ENCODE measurements at places on chromosomes 4 and X.

GRCh38 chr4:175447016-175447415 is 365.0 kb downstream of the GPM6A start:
- DNase-seq = no peak

GRCh38 chrX:9279234-9279544 is 185.7 kb upstream of the TBL1X start:
- DNase-seq = no peak

DNA sequence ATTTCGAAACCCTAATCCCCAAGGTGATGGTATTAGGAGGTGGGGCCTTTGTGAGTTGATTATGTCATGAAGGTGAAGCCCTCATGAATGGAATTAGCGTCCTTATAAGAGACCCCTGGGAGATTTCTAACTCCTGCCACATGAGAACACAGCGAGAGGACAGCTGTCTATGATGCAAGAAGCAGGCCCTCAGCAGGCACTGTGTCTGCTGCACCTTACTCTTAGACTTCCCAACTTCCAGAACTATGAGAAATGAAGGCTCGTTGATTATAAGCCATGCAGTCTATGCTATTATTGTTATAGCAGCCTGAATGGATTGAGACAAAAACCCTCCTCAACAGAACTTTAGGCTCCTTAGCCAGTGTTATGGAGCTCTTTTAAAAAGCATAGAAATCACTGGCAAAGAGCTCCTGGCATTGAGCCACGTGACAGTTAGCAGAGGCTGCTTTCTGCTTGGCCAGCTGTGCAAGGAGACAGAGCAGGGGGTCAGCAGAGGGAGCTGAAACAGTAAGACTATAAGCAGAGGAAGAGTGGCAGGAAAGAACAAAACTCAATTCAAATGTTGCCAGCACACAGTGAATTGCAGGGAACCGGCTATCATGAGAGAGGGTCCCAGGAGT is 219.2 kb upstream of the FAT1 start:
- DNase-seq = no peak

DNA sequence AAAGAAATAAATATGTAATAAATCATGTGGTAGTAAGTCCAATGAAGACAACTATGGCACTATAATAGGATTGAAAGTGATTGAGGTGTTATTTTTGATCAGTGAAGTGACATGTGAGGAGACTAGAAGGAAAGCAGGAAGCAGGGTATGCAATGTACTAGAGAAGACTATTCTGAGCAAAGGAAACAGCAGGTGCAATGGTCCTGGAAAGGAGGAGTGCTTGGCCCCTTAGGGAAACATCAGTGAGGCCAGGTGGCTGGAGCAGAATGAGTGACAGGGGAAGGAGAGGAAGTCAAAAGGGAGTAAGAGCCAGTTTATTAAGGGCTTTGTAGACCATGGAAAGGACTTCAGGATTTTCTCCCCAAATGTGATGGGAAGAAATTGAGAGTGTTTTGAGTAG is 207.6 kb upstream of the HCCS start:
- no peak for DNase-seq

- no peak for DNase-seq
Observed at GRCh38 chr4:30832639-30833038, 112.5 kb downstream of the PCDH7 start.

DNA sequence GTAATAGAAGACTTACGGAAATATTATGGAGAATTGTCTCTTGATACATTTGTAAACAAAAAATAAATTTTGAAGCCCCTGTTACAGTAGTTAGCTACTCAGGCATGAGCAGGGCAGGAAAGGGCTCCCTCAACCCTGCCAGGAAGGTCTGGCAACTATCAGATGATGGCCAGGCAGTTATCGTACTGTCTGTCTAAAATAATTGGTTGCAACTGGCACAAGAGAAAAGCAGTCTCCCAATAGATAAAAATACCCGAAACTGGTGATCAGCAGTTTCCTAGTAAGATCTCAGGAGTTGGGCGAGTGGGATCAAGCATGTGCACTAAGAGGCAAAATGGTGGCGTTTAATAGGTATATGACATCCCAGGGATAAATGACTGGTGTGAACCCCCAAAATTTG is 1336.3 kb downstream of the C4orf33 start:
- no peak for DNase-seq

DNA sequence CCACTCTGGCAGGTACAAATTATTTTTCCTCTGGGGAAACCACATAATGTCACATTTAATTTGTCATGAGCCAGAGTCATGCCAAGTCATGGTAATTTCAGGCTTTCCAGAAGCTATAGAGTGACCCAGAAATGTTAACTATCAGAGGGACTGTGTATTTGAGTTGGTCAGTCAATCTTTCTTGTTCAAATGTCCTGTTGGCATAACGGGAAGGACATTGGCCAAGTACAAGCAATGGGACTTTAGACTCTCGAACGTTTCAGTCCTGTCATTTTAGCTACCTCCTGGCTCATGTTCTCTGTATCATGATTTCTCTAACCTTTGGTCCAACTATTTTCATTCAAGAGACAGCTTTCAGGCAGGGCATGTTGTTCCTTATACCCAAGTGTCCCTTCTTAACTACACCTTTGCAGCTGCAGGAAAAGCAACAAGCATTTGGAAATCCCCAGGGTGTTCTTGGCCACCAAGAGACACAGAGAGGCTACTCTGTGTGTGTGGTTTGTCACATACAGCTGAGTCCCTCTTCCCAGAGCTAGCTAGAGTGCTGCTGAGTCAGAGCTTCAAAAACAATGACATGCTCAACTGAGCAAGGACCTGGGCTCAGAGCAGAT is 142.6 kb downstream of the EGF start:
- DNase-seq = no peak

DNA sequence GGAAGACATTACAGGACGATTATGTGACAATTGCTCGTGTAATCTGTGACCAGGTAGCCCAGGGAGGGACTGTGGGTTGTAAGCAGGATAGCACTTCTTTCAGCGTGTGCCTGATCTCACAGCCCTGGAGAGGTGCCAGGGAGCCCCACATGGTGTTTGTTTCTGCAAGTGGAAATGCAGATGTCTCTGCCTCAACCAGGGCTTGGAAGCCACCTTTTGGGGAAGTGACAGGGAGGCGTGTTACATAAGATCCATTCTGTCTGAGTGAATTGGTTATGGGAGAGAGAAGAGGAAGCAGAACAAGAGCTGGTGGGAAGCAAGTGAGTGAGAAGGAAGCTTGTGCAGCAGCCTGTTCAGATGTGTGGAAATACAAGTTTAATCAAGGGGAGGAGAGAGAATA is 104.5 kb upstream of the GATB start:
- DNase-seq = no peak

GRCh38 chr4:96786306-96786705 is 946.4 kb downstream of the PDHA2 start:
- DNase-seq = no peak

DNA sequence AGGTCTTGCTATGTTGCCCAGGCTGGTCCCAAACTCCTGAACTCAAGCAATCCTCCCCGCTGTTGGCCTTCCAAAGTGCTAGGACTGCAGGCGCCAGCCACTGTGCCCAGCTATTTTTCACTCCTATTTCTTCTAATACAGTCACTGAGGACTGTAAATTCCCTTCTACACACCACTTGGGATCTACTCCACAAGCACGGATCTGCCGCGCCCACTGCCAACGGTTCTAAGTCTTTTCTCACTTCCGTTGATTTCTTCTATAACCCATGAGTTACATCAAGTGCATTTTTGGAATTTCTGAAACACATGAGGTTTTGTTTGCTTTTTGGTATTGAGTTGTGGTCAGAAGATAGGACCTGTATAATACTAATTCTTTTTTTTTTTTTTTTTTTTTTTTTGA is 48.6 kb downstream of the FAM53A start:
- DNase-seq = no peak

DNA sequence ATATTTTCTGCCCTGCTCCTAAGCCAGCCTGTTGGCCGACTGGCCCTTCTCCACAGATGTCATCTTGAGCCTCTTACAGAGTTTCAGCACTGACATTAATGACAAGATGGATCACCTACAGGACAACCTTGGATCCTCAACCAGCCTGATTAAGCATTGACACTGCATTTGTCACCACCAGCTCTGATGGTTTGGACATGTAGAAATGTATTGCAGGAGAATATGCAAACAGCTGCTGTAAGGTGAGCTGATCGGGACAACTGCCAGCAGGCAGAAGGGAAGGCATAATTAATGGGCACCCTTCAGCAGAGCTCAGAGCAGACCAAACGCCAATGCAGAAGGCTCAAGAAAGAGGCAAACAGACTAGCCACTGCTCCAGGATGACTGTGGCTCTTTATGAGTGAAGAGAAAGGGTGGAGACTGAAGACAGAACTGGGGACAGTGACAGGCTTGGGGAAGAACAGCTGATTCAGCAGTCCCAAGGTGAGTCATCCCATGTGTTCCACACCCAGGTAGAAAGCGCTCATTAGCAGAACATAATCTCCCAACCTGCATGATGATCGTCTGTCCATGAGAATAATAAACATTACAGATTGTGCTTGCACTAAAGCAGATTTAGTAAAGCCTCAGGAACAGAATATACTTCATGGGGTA is 6.7 kb downstream of the CORIN start:
- DNase-seq = no peak

GRCh38 chrX:16587836-16588235 is 62.1 kb upstream of the S100G start:
- no peak for DNase-seq

GRCh38 chr4:7813674-7814073 is 126.0 kb downstream of the AFAP1 start:
- no peak for DNase-seq

DNA sequence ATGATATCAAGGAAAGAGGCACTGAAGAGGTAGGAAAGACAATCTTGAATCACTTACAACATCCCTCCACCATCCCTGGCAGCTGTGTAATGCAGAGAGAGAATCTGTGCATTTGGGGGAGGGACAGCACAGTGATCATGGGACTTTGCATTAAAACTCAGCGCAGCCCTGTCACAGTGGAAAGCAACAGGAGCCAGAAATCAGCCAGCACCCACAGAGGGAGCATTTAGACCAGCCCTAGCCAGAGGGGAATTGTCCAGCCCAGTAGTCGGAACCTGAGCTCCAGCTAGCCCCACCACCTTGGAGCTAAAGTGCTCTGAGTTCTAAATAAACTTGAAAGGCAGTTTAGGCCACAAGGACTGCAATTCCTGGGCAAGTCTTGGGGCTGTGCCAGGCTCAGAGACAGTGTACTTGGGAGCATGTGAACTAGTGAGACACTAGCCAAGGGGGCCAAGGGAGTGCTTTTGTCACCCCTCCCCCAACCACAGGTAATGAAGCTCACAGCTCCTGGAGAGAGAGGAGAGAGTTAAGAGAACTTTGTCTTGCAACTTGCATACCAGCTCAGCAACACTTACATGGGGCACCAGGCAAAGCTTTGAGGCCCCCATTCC is 83.9 kb upstream of the FAM241A start:
- no peak for DNase-seq

DNA sequence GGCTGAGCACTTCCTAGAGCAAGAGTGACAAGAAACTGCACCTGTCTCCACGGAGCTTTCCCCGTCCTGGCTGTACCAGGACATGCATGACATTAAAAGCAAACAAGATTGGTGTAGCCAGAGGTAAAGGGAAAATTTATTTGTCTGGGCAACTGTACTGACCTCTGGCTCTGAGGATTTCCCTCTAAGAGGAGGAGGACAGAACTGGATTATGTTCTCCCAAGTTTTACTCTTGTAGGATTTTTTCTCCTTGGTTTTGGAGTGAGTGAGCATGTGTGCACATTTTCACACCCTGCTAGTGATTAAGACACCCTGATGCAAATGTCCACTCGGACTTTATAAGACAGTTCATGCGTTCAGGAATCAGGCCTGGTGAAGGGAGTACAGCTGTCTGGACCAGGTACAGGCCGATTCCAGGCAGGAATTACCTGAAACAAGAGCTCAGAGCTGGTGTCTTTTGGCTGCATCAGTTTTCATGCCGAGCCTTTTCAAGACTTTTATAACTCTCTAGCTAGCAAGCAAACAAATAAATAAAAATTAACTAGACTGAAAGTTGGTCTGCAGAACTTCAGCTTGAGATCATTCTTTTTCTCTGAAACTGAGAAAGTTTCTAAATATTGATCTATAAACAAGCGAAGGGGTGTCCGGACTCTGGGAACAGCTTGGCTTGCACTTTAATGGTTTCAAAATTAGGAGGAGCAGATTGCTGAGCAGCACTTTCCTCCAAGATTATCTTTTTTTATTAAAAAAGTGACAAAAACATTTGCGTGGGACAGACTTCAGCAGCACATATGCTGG is 51.3 kb upstream of the SPRY1 start:
- no peak for DNase-seq

- peak; percentile 13 for DNase-seq
Observed at GRCh38 chrX:22748093-22748999, 251.4 kb upstream of the DDX53 start.

- no peak for DNase-seq
Observed at GRCh38 chrX:45699158-45699557, 498.5 kb upstream of the DIPK2B start.

- DNase-seq = no peak
Observed at GRCh38 chr4:39712819-39713607, 15.1 kb downstream of the UBE2K start.

DNA sequence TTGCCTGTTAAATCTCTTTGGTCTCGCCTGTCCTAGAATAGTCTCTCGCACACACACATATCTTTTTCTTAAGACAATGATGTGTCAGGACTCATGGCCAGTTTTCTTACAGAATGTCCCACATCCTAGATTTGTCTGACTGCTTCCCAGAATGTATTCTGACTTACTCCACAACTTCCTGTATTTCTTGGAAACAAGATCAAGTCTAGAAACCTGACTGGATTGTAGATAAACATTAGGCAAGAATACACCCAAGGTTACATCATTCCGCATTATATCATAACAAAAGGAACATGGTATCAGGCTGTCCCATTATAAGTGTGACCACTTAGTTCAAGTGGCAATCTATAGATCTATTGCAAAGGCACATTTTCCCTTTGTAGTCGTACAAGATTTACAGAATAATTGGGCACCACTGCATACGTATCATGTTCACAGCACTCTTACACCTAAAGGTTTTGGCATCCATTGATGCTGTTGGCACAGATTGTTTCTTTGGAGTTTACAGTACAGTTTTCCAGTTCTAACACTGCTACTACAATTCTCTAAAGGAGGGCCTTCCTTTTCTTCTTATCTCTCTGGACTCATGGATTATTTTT is 56.4 kb downstream of the FBXW7 start:
- no peak for DNase-seq

DNA sequence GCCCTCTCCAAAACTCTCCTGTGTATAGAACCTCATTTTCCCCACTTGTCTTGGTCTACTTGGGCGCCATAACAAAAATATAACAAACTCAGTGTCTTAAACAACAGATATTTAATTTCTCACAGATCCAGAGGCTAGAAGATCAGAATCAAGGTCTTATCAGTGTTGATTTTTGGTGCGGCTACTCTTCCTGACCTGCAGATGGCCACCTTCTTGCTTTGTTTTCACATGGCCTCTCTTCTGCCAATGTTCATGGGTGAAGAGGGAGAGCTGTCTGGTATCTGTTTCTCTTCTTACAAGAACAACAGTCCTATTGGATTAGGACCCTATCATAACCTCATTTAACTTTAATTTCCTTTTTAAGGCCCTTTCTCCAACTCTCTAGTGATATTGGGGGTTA is 177.3 kb downstream of the PABPC4L start:
- DNase-seq = no peak

- peak; percentile 92 for DNase-seq
Observed at GRCh38 chr4:145618932-145619638, at the start of gene MMAA. MMAA (plus strand) TSS chr4:145619385; CDS start chr4:145639140, 19,755 bp downstream.

GRCh38 chrX:17020356-17020755 is 73.9 kb downstream of the REPS2 start:
- DNase-seq = no peak
